Skeletal muscle cell (primary cell): ENCODE measurements at places on chromosomes 5 and 9.

GRCh38 chr5:89729623-89730301 lies 679.8 kb downstream of the CETN3 start:
- no peak for DNase-seq

GRCh38 chr5:103094737-103095136 lies 25.2 kb downstream of the GIN1 start:
- DNase-seq, result no peak

DNA sequence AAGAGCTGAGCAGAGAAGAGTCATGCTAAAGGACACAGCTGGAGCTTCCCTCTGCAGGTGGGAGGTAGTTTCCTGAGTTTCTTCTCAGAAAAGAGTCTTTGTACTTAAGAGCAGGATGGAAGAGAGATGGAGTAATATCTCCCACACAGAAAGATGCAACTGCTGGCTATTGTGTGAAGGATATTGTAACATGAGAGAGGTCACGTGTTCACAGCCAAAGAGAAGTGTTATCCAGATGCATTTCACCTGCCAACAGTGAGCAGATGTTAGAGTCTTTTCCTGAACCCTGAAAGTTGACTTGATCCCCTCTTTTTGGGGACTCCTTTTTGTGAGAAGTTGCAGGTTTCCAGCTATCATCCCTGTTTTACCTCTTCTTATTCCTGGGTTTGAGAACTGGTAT lies 14.0 kb upstream of the TRIO start:
- no peak for DNase-seq

- no peak for DNase-seq
These were observed 128.3 kb downstream of the MRPL36 start for GRCh38 chr5:1671351-1671750.

DNA sequence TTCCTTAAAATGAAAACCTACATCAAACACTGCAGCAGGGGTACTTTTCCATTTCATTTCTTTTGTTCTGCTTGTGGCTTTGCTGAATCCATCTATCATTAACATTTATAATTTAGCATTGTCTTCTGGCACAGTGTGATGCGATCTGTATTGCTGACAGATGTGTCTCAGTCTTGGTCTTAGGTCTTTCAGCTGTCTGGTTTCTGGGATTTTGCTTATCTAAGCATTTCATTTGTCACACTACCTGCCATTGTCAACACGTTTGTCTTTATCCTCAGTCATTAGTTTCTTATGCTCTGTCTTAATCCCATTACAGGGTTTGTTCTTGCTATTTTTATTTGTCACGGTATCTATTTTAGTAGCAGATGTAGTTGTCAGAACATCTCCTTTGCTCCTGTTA lies 303.1 kb downstream of the IZUMO3 start:
- no peak for DNase-seq

GRCh38 chr9:73541923-73542322 lies 390.3 kb downstream of the ANXA1 start:
- no peak for DNase-seq

- DNase-seq, result no peak
These were observed 10.0 kb upstream of the BOD1 start for GRCh38 chr5:173626505-173626820.

- no peak for DNase-seq
These were observed 12.1 kb downstream of the PSAT1 start for GRCh38 chr9:78309066-78309465.

DNA sequence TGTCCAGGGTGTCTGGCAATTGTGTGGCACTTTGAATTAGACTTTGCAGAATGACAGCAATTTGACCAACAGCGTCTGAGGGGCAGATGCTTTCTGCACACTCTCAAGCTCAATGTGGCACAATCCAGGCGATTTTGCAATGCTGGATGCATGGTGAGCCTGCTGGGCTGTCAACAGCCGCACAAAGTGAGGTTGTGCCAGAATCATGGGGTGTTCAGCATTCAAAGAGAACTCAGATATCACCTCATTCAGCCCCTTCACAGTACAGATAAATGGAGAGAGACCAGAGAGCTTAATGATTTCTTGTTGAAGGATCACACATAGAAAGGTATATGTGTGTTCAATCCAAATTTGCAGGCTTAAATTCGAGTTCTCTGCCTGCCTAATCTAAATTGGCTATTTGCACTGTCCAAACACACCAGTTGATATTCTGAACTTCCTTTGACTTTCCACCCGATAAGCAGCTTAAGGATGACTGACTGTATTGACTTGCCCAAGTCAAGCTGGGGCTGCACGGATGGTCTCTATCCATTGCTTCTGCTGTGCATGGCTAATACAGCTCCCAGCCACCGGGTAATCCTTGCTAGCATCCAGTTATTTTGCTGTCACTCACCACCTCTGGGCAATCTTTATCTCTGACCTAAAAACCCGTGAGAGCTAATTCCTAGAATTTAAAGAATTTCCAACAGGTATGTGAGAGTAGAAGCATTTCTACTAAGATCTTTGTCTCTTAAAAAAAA lies 157.9 kb upstream of the TAS2R1 start:
- no peak for DNase-seq

GRCh38 chr5:423233-423565 lies 19.8 kb upstream of the EXOC3 start:
- DNase-seq, result no peak

- no peak for DNase-seq
These were observed 86.5 kb upstream of the NEURL1B start for GRCh38 chr5:172554562-172554961.

DNA sequence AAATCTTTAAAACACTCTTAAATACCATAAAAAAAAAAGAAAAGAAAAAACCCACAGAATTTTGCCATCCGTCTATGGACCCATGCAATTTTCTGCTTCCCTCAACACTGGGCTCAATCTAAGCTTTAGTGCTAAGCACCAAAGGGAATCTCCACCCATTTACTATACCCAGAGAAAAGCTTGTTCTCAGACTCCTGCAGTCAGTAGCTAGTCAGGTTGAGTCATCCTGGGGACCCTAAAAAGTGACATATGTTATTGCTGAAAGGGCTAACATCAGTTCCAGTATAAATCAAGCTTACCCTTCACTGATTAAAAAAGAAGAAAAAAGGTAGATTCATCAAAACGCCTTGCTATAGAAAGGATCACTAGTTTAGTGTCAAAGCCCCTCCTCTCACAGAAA lies 177.6 kb downstream of the MUSK start:
- no peak for DNase-seq

DNA sequence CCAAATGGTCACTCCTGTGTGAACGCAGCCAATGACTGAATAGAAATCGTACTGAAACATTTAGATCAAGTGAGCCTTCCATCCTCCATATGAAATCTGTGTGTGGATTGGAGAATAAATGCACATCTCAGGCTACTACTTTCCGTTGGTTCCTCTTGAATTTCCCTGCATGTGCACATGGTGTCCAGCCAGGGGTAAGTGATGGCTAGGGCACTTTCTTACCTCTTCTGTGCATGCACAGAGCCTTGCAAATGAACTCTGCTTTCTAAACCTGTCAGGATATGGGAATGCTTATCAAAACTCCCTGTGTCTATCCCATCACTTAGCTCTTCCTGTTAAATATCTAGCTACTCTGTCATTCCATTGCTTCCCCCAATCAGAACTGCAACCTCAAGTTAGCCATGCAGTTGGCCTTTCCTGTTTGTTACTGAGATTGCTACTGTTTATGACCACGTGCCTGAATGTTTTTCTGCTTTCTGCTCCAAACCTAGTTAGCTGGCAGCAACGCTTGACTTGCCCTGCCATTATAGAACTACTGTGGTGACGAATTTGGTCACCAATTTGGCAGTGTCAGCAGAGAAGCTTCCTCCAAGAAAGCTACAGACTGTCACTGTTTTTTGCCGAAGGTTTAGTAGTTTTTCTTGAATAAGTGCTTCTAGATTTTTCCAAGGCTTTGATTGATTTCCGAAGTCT lies 661.6 kb downstream of the LRRC70 start:
- no peak for DNase-seq
